Cortex of kidney (tissue), 1 donor: ENCODE measurements at places on chromosomes 4 and X.

- no peak for DNase-seq
Observed at GRCh38 chrX:150577174-150577573, 8.8 kb downstream of the MTM1 start.

DNA sequence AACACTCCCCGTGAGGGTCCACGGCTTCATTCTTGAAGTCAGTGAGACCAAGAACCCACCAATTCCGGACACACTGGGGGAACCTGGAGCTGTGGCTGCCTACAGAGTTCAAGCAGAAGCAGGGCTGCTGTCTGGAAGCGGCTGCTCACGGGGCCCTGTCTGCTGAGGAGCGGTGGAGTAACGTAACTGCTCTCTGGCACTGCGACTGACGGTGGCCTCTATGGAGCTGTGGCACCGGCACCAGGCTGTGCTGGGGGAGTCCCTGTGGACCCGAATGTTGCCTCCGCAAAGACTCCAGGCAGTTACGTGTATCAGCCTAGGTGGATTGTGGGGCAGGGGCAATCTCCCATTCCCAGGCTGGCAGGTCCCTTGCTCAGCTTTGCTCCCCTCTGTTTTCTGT, 703.3 kb upstream of the FRG1 start:
- DNase-seq: no peak

GRCh38 chrX:21885568-21885967, 29.8 kb downstream of the YY2 start:
- no peak for DNase-seq

- no peak for DNase-seq
Observed at GRCh38 chrX:7580127-7580526, 262.8 kb upstream of the VCX start.

- DNase-seq: no peak
Observed at GRCh38 chr4:119031218-119031617, 104.4 kb upstream of the MYOZ2 start.

DNA sequence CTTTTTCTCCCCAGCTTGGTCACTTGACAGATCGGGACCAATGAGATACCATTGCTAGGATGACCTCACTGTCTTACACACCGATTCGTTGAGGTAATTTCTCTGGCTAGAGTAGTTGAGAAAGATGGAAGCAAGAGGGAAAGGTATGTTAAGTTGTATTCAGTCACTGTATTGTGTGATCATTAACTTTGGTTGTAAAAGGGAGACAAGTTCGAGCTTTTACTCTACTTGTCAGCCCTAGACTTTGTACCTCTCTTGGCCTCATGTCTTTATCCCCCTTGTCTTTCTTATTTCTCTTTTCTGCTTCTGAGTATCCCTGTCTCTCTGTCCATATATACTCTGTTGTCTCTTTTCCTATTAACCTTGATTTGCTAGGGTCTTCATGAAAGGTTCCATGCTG, 15.5 kb downstream of the FMR1 start:
- no peak for DNase-seq

DNA sequence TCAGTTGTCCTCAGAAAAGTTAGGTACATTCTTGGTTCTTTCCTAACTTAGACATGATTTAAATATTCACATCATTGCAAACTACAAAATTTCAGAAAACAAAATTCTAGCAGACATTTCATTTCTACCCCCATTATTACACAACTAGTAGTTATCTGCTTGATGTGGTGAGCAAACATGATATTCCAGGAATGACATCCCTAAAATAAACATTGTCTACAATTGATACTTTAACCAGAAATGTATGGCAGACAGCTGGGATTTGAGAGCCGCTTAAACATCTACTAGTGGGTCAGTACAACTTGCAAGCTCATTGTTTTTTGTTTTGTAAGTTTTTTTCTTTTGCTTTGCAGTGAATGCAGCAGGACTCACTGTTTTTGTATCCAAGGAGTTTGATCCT, 32.1 kb upstream of the AMBN start:
- no peak for DNase-seq

GRCh38 chrX:9301836-9302235, 163.0 kb upstream of the TBL1X start:
- DNase-seq: no peak
